ENCODE measurements at places on chromosomes 12 and 14.

DNA sequence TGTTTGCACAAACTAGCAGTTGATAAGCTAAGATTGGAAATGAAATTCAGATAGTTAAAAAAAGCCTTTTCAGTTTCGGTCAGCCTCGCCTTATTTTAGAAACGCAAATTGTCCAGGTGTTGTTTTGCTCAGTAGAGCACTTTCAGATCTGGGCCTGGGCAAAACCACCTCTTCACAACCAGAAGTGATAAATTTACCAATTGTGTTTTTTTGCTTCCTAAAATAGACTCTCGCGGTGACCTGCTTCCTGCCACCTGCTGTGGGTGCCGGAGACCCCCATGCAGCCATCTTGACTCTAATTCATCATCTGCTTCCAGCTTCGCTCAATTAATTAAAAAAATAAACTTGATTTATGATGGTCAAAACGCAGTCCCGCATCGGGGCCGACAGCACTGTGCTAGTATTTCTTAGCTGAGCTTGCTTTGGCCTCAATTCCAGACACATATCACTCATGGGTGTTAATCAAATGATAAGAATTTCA is 335.6 kb downstream of the TMEM121 start:
- no peak for DNase-seq

GRCh38 chr12:31897781-31898503 is 61.3 kb upstream of the RESF1 start:
- no peak for DNase-seq

DNA sequence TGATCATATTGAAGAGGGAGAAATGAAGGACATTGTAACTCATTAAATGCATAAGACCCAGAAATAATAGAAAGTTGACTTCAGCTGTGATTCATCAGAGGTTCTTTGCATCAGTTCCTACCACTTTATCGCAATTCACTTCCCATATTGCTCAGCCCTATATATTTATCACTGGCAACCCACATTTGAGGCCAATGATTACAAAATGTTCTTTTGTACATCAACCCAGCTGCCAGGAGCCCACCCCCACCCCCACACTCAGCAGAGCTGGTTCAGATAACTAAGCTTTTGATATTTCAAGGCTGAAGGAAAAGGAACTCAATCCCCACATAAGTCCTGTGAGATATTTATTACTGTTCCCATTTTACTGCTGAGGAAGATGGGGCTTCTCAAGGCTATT is 51.2 kb upstream of the TMPO start:
- no peak for DNase-seq

DNA sequence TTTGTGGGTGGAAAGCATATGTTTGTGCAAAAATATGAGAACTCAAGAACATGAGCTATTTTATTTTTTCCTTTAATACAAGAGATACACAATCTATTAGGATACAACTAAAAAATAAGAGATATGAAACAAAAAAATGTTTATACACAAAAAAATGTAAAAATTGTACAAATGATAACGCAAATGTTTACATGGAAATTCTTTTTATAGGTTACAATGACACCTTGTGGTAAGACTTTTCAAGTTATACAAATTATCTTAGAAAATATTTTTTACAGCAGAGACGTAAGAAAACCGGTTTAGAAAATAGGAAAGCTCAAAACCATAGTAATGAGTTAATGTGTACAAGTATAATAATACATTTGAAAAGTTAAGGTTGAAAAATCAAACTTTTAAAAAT is 25.5 kb downstream of the CEP83 start:
- no peak for DNase-seq

- DNase-seq: no peak
Measured at GRCh38 chr12:2642176-2642892, 152.4 kb upstream of the FKBP4 start.

DNA sequence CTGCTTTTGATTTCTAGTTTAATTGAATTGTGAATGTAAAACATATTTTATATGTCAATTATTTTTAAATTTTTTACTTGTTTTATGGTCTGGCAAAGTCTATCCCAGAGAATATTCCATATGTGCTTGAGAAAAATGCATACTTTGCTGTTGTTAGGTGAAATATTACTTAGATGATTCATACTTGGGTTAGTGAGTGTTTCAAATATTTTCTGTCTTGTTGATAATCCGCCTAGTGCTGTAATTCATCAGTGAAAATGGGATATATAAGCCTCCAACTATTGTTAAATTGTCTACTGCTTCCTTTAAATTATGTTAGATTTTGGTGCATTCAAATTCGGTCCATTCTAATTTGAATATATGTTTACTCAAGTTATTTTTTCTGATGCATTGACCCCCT is 395.5 kb downstream of the LRFN5 start:
- no peak for DNase-seq

DNA sequence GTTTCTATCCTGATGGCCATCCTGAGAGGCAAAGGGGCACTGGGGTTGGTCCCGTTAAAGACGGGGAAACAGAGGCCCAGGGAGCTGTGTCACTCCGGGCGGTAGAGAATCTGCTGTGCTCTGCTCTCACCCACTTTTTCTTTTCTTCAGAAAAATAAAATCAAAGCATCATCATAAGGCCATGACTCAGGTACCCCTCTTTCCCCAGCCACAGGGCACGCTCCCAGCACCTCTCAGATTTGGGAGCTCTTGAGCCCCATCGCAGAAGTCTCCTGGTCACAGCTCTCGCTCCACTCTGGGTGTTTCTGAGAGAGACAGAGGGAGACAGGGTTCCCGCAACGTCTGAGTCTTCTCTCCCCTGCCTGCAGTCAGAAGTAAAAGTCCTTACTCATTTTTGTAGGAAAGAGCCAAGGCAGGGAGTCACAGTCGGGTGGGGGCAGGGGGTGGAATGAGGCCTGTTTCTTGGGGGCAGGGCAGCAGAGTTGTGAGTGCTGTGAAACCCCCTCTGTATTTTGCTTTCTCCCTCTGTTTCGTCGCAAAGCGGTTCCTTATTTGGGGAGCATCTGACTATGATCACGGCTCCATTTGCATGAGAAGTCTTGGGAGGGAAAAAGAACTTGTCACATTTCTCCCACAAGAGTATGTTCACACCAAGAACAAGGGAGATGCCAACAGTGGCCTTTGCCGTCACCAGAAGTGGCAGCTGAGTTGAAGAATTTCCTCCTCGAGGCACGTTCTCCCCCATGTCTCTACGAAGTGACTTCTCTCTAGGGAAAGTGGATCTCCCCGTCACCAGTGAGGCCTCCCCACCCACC is 139.0 kb downstream of the BCL11B start:
- DNase-seq: no peak

- DNase-seq: no peak
Measured at GRCh38 chr12:18549598-18549997, 188.2 kb downstream of the PLCZ1 start.

DNA sequence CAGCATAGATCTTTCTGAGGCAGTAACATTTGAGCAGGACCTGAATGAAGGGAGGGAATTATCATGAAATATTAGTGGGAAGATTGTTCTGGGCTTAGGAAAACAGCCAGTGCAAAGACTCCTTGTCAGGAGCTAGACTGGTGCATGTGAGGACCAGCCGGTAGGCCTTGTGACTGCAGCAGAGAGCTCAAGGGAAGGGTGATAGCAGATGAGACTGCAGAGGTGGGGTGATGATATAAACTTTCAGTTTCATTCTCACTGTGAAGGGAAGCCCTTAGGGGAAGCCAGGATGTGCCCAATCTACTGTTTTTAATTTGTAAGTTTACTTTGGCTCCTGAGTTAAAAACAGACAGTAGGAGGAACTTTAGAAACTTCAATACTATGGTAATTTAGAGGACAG is 12.4 kb downstream of the IL22 start:
- DNase-seq: no peak

- no peak for DNase-seq
Measured at GRCh38 chr12:122130150-122130549, 43.9 kb downstream of the IL31 start.

- no peak for DNase-seq
Measured at GRCh38 chr12:21296751-21297406, 37.8 kb downstream of the SLCO1A2 start.

- DNase-seq: no peak
Measured at GRCh38 chr12:96036765-96037455, 1.5 kb upstream of the LTA4H start.

DNA sequence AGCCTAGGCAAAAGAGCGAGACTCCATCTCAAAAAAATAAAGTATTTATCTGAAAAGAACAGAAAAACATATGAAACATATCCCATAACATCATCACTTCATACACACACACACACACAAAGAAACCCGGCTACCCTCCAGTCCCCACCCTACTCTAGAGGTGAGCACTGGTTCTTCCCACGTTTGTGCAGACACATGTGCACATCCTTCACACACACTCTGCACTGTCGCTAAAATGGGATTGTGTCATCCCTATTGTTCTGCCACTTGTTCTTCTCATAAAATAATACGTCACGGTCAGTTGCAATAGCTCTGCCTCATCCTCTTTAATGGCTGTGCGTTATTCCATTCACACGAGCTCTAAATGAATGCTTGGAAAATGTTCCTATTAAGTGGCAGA is 85.9 kb upstream of the ANO2 start:
- no peak for DNase-seq

- DNase-seq: no peak
Measured at GRCh38 chr14:54267172-54267571, 129.6 kb upstream of the CDKN3 start.
